ENCODE measurements at places on chromosomes 5 and 9.

- DNase-seq = peak; percentile 75
Measured at GRCh38 chr5:55903121-55903701, 52.1 kb downstream of the IL31RA start.

DNA sequence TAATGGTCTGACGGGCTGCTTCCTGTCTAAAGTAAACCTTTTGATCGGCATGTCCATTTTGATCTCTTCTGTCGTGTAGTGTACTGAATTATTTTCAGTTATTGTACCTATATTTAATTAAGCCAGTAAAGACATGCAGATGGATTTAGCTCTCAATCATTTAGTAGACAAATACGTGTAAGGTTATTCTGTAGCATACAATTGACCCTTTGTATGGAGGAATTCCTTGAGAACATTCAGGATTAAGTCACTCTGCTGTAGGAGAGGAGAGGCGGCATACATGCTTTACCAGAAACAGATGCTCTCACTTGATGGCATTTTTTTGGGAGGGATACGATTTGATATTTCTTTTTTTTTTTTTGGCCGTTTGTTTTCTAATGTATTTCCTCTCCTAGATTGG, 141.0 kb downstream of the PBX3 start:
- no peak for DNase-seq

GRCh38 chr9:5799314-5799713, 33.6 kb downstream of the ERMP1 start:
- peak; percentile 24 for DNase-seq

- DNase-seq = no peak
Measured at GRCh38 chr9:124268248-124268647, 10.5 kb downstream of the NEK6 start.

- DNase-seq = no peak
Measured at GRCh38 chr5:138488481-138488945, 23.2 kb downstream of the EGR1 start.

- no peak for DNase-seq
Measured at GRCh38 chr9:130947618-130948140, 8.6 kb upstream of the FIBCD1 start.

GRCh38 chr5:80238778-80239679, 16.8 kb downstream of the SERINC5 start:
- no peak for DNase-seq
